ENCODE measurements at places on chromosomes 7 and 10.

DNA sequence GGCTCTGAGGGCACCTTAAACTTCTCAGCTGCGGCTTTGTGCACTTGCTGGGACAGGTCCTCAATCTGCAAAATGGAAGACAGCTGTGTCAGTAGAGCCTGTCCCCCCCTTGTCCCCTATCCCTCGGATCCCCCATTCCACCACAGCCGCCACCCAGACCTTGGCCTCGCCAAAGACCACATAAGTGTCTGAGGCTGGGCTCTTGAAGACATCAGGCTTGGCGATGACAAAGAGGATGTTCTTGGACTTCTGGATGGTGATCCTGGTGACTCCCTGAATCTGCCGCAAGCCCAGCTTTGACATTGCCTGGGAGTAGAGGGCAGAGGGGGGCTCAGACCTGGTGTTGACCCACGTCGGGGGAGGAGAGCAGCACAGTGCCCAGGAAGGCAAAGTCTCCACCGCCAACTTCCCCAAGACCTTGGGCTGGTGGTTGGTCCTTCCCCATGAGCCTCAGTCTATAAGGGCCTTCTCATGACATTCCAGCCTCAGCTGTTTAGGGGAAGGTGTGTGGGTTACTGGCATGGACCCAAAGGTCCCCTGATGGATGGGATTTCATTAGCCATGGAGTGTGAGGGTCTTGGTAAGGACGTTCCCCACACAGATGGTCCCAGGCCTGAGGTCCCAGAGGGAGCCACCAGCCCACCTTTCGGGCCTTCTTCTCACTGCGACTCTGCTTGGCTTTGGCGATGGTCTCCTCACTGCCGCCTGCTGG lies 7.7 kb downstream of the NACAD start:
- DNase-seq, result no peak

DNA sequence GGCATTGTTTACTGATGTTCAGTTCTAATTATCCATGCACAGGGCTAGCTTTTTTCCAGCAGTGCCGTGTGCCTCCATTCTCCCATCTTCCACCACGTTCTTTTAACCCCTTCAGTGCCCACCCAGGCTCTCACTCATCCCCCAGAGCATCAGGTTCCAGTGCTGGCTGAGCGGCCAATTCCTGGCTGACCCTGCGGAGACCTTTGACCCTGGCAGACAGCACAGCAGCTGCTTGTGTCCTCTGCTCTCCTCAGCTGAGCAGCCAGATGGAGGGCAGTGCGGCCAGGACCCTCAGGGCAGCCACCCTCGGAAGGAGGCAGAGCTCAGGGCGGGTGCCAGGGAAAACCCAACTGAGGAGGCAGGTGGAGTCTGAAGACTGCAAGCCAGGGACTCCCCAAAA lies 48.4 kb downstream of the ZNF503 start:
- DNase-seq, result no peak

GRCh38 chr7:82114237-82114636 lies 329.3 kb downstream of the CACNA2D1 start:
- no peak for DNase-seq

- DNase-seq, result no peak
Observed at GRCh38 chr7:155795401-155795800, 16.9 kb downstream of the SHH start.

GRCh38 chr10:100327718-100328009 lies 2.4 kb downstream of the PKD2L1 start:
- no peak for DNase-seq

GRCh38 chr10:102069071-102069470 lies 3.9 kb downstream of the HPS6 start:
- no peak for DNase-seq

DNA sequence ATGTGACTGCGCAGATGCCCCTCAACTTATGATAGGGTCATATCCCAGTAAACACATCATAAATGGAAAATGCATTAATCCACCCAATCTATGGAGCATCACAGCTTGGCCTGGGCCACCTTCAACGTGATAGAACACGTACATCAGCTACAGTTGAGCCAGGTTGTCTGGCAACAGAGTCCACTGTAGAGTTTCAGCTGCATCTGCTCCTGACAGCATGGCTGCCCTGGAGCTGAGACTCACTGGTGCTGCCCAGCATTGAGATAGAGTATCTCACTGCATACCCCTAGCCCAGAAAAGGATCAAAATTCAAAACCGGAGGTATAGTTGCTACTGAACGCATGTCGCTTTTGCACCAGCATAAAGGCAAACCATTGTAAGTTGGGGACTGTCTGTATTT lies 437.7 kb upstream of the MKI67 start:
- no peak for DNase-seq

DNA sequence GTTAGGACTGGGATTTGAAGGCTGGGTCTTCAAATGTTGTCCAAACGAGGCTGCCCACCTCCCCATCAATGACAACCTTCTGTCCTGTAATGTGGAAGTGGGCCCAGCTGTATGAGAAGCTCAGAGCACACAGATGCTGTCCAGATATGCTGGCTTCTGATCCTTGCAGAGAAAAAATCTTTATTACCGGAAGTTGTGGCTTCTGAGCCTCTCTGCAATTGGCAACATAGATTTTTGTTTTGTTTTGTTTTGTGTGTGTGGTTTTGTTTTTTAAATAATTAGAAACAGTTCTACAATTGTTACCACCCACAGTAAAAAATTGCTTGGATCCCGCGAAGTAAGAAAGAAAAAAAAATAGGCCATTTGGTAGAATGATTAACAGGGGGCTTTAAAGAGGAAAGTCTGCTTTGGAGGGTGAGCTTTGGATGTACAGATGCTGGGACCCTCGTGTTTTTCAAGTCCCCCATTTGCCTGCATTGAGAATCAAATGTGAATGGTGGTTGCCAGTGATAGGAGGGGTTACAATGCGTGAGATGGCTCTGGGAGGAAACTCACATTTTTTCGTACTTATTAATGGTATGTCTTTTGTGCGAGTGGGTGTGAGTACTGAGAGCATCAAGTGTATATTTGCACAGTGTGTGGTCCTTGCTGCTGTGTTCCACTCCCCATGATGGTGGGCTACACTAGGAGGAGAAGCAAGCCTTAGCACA lies 153.2 kb downstream of the TCF7L2 start:
- no peak for DNase-seq

DNA sequence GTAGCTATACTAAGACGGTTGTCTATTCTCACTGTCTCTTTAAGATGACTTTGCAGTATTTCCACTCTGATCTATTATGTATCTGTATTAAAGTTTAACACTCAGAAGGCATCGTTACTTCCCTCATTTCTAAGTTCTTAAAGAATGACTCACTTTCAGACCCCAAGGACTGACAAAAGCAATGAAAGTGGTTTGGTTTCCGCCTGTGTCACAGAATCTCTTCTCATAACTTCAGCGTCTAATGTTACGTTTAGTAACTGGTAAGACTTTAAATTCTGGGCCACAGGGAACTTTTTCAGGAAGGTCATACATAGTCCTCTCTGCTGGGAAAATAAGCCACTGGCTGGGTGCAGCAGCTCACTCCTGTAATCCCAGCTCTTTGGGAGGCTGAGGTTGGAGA lies 892.0 kb upstream of the AUTS2 start:
- DNase-seq, result no peak

DNA sequence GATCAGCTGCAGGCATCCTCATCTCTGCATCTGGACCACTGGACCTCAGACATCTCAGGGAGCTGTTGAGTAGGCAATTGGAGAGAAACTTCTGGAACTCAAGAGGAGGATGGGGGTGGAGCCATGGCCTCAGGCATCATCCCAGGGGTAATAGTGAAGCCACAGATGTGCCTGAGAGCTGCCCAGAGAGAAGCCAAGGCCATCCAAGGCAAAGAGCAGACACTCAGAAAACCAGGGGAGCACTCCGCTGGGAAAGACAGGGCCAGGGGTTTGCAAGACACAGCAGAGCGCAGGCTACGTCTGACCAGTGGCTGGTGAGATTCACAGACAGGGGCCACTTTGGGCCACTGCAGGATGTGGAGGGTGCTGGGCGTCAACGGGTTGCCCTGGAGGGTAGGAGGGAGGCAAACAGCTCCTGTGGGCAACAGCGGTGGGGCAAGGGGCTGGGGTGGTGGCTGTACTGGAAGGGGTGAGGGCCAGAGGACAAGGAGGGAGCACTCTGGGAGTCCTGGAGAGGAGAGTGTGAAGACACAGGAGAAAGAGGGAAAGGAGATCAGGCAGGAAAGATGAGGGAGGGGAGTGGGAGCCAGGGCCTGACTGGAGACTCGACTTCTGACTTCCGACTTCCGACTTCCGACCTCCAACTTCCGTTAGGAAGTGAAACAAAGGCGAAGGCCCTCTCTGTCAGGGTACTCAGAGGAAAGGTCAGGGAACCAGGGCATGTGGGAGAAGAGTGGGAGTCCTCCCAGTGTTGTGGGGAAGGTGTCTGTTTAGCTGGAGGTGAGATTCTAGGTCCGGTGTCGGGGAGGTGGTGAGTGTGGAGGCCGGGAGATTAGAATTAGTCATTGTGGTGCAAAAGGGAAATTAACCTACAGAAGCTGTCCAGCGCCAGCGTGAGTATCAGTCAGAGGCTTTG lies 69.7 kb upstream of the ANTXRL start:
- no peak for DNase-seq

DNA sequence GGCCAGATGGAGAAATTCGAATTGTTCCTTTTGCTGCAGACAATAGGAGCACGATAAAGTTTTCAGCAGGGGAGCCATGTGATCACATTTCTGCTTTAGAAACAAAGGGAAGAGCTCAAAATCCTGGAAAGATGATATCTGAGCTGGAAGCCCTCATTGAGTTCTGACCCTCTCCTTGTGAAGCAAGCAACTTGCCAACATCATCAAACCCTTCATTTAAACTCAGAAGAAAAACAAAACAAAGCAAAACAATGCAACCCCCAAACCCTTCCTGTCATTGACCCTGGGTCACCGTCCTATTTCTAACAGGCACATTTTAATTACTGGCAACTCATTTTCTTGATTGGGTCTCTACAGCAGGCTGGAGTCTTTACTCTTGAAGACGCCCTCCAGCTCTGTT lies 198.3 kb upstream of the ZNF32 start:
- no peak for DNase-seq

DNA sequence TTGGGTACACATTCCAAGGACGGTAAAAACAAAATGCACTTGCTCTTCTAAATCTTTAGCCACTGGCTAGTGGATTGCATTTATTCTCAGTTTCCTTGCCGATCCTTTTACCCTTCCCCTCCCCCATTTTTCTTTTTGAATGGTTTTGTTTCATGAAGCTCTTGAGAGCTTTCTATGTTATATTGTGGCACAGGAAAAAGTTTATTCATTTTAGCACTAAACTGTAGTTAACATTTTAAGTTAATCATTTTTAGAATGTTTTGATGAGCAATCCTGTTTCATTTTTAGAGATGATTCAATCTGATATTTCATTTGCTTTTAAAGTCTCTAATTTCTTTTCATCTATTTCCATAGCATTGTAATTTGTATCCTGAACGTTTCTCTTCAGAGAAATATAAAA lies 24.0 kb downstream of the ZEB1 start:
- no peak for DNase-seq

- DNase-seq, result no peak
Observed at GRCh38 chr10:97796651-97797050, 24.9 kb upstream of the SFRP5 start.

- DNase-seq, result no peak
Observed at GRCh38 chr10:3758491-3758970, 26.5 kb downstream of the KLF6 start.

- no peak for DNase-seq
Observed at GRCh38 chr10:103763374-103764202, 91.8 kb downstream of the SH3PXD2A start.
